Glomerular endothelial cell (primary cell): ENCODE measurements at places on chromosomes 5 and 9. TPM values are rescaled to one million over a fixed set of nuclear protein-coding genes. Genes with fewer than 3 reads are reported as not detected.
A peak's percentile ranks its signal among the peaks of the same experiment; 100 is the strongest.

The SH3PXD2B gene
- total RNA-seq = 41.1 and 44.9 TPM in 2 replicates

GRCh38 chr9:74041588-74041987, 455.5 kb upstream of the RORB start:
- DNase-seq = no peak

DNA sequence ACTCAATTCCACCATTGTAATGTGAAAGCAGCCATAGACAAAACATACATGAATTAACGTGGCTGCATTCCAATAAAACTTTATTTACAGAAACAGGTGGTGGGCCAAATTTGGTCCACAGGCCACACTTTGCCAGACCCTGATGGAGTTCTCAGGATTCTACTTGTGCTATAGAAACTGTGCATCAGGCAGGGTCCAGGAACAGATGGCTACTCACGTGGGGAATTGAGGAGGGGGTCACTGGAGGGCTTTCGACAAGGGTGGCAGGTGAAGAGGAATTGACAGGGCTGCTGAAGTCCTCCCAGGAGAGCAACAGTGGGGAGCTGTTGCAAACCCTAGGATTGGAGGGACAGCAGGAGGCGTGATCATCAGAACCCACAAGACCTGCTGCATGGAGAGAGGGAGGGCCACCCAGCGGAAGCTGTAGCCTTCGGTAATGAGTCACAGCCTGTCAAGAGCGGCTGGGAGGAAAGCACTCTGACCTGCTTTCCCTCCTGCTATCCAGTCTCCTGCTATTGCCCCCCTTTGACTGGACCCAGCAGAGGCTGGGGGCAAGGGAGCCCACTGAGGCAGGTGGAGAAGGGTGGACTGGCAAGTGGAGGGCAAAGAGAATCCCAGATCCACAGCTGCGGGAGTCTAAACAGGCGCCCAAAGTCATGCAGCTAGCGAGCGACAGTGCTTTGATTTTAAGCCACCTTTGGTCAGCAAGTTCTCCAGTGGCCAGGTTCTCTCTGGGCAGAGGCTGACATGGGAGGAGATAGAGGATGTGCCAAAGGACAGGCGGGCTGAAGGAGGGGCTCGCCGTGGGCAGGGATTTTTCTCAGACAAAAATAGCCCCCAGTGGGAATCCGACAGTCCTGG, 138.3 kb upstream of the SMIM23 start:
- peak; percentile 20 for DNase-seq

GRCh38 chr5:96124589-96124988, 162.9 kb upstream of the ELL2 start:
- no peak for DNase-seq

The PAIP2 gene
- 48.5 and 56.1 TPM in 2 replicates for total RNA-seq

The CCDC192 gene
- not detected in 2 replicates for total RNA-seq

The PPP3R2 gene
- total RNA-seq = not detected in 2 replicates

GRCh38 chr5:139925650-139926640, 117.2 kb downstream of the NRG2 start:
- no peak for DNase-seq

DNA sequence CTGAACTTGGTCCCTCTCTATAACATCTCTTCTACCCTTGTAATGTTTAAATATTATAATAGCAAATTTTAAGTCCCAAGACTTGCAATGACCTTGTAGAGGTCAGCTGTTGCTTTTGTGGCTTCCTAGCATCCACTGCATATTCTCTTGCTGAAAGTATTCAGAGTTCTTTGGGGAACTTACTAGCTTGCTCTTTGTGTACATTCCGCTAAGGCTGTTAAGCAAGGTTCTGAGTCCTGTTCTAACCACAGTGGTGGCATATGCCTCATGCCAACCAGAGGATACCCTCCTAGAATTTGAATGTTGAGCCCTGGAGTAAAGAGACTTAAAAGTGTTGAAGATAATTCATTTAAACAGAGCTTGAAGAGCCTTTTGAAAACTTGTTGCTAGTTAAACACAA, 570.9 kb downstream of the TLE1 start:
- no peak for DNase-seq

DNA sequence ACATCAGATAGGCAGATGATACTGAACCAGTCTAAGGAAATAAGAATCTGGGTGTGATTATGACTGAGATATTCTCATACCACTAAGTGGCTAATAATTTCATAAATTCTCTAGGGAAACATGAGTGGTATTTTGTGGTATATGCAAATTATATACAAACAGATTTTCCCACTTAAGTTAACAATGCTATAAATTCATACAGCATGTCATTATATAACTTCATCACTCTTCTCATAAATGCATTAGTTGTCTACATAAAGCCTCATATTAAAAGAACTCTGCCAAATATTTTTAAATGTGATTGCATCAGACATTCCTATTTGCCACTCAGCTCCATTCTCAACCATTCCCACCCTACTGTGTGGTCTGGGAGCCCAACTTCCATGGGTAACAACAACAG, 226.5 kb downstream of the TLE1 start:
- DNase-seq = no peak

The AGGF1 gene
- total RNA-seq = 16.4 and 17.4 TPM in 2 replicates

DNA sequence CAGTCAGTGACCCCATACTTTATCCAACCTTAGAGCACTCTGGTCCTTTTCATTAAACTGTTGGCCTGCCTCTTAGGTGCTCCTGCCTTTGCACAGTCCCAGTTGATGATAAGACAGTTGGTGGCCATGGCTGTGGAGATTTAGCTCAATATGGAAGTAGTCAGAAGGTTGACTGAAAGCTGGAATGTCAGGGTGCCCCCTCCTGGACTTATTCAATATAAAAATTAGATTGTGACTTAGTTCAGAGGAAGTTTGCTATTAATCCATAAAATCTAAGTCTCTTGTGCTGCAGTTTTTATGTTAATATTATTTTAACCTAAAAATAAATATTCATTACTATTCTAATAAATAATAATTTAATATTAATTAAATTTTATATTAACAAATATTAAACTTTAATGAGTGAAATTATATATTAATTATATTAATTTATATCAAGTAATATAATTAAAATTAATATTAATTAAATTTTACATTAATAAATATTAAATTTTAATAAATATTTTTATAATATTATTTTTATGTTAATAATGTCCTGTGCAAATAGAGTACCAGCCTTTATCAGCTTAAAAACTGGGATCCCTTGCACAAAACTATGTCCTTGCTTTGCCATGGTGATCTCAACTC, 77.7 kb upstream of the ADAMTSL1 start:
- DNase-seq = no peak

The SEMA5A gene
- total RNA-seq = 3.4 and 5.4 TPM in 2 replicates

DNA sequence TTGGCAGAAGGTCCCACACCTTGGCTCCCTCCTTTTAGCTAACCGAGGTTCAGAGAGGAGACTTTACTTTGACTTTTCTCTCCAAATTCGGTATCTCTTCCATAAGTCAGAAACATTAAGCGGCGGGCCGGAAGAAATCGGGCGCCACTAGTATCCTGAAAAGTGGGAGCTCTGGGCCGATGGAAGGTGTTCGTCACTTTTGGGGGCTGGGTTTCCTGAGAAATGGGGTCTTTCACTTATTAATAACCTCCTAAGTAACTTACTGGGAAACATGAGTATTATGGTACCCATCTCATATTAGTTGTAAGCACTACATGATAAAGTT, 716 bp downstream of the STX17 start:
- DNase-seq = no peak

DNA sequence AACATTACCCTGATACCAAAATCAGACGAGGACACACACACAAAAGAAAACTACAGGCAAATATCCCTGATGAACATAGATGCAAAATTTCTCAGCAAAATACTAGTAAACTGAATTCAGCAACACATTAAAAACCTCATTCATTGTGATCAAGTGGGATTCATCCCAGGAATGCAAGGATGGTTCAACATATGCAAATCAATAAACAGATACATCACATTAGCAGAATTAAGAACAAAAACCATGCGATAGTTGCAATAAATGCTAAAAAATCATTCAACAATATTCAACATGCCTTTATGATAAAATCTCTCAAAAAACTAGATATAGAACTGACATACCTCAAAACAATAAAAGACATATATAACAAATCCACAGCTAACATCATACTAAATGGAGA, 36.9 kb upstream of the TNPO1 start:
- no peak for DNase-seq

- DNase-seq = no peak
Measured at GRCh38 chr9:69186841-69187611, 12.9 kb downstream of the TJP2 start.

DNA sequence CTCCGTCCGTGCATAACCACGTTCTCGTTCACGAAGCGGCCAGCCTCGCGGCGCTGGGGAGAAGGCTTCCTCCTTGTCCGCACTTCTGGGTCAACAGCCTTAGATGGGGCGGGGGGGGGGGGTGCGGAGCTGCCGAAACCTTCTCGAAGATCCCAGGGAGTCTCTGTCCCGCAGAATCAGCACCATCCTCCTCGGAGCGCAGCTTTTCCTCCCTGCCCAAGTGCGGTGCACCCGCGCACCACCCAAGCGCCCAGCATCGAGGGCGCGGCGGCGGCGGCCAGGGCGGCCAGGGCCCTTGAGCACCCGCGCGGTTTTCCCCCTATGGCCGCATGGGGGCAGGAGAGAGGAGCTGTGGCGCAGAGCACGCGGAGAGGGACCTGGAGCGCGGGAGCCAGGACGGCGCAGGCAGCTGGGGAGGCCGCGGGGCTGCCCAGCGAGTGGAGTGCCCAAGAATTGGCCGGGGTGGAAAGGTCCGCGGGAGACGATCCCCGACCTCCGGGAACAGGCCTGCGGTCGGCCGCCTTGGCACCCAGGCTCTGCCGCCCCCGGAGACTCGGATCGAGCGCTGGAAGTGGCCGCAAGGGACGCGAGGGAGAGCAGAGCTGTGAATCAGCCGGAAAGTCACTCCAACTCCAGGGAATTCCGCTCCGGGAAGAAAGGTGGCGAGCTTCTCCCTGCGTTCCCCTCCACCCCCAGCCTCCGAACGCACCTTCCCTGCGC, 43.1 kb downstream of the TMEM174 start:
- DNase-seq = no peak

The GRAMD2B gene
- total RNA-seq = 6.7 and 12.3 TPM in 2 replicates

DNA sequence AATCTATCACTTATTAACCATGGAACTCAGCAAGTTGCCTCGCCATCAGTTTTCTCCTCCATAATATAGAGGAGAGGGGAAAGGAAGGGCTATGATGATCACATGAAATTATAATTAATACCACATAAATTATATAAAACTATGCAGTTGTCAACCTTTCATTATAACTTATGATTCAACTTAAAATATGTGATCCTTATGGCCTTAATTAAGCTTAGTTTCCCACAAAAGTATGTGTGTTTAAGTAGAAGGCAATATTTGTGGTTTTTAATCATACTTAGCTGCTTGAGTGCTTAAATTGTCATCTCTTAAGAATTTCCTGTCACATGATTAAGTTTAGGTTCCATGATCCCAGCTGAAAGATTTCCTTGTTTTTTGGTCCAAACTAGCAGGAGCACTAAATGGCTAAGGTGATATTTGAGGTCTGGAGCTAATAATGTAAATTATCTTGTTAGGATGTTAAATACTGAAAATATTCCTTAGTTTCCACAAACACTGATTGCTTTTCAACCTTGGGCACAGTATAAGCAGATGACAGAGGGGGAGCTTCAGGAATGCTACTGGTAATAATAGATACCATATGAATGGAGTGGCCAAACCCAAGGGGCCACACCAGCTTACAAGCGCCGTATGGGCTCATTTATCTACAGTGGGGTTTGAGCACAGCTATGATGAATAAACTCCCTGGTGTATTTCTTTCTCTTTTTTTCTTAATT, 26.4 kb upstream of the F2R start:
- no peak for DNase-seq

DNA sequence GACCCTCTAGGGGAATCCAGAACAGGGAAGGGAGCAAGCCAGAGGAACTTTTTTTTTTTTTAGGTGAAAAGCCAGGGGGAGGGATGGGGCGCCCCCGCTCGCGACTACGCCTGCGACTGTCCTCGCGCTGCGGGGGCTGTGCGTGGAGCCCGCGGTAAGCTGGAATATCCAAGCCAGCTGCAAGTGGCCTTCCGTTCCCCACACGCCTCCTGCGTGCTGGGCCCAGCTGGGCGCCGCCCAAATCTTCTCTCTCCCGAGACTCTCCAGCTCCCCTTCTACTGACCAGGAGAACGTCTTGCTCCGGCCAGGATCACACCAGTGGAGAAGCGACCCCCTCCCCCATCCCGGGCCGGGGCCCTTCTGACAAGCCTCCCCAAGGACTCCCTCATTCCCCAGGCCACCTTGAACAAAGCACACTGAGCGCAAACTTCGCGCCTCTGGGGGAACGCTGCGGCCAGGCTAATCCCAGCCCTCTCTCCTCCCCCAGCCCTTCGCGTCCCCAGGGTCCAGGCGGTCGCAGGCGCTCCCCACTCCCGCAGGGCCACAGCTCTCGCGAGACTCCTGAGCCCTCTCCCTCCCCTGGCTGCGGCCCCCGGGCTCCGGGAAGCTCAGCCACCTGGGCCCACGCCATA, 6.6 kb downstream of the BARX1 start:
- DNase-seq = no peak

DNA sequence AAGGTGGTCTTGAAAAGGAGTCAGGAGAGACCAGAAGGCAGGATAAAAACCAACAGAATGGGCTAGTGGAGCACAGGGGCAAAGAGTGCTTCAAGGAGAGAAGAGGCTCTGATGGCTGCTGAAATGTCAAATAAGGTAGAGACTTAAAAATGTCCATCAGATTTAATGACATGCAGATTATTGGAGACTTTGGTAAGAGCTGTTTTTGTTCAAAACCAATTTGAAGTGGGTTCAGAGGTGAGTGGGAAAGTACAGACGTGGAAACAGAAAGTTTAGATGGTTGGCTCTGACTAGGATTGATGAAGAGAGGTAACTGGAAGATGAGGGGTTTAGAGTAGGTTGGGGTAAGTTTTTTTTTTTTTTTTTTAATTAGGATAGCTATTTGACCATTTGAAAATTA, 14.1 kb downstream of the SLC25A46 start:
- DNase-seq = no peak

The AK1 gene
- total RNA-seq = 80.6 and 88.4 TPM in 2 replicates

The SPRY4 gene
- 38.1 and 69.1 TPM in 2 replicates for total RNA-seq
